NCI-H1694 (cell line): ENCODE measurements at places on chromosomes 5 and 9.

DNA sequence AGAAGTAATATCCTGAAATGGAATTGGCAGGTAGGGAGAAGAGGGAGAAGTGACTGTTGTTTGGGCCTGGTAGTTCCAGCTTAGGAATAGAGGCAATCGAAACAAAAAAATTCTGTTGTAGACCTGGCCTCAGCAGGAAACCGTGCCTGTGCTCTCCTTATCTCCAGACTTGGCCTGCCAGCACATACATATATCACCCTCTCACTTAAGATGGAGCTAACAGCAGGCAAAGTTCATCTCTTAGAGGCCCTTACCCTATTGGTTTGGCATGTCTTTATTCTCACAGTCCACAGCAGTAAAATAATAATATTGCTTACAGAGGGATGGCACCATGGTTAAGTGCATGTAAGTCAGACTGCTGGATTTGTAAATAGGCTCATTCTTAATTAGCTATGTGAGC is 19.6 kb upstream of the TNC start:
- no peak for DNase-seq

DNA sequence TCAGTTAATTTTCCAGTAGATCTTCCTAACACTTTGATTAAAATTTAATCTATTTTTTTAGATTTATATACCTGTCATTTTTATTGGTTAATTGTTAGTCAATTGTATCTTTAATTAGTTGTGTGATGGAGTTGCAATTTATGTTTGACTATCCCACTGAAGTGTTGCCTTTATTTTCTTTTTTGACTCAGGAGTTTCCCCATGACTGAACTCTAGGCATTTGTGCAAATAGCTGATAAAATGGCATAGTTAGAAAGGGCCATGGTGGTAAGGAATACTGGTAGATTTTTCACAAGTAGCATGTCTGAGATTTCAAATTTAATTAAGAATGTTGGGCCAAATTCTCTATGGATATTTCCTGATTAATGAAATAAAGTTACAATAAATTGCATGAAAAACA is 273.1 kb upstream of the DAB2 start:
- DNase-seq, result no peak

- DNase-seq, result no peak
These were observed 112.3 kb downstream of the TLE4 start for GRCh38 chr9:79684059-79684458.

- no peak for DNase-seq
These were observed 55.7 kb upstream of the NIPBL start for GRCh38 chr5:36820900-36821299.

DNA sequence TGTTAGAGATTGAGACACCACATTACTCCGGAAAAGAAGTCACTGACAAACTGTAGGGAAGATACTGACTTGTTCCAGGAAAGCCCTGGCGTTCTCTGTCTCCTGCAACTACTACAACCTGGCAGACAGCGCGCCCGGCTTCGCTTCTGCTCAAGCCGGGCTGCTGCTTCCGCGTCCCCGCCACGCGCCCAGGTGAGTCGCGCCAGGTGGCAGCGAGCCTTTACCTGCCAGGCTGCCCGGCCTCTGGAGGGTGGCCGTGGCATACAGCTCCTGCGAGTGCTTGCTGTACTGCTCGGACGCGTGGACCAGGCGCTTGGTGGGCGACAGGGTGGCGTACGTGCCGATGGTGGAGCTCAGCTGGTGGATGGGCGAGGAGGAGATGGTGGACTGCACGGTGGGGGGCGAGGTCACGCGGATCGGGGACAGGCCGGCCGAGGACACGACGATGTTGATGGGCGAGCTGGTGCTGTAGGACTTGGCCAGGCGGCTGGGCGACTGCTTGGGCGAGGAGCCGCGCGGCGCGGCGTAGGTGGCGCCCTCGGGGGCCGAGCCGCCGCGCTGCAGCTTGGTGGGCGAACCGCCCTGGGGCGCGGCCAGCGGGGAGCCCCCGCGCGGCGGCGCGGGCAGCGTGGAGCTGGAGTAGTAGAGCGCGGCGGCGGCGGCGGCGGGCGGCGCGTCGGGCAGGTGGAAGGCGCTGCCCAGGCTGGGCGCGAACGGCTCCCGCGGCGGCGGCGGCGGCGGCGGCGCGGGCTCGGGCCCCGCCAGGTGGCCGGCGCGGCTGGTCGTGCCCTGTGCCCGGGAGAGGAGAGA is 519.6 kb downstream of the CTNND2 start:
- DNase-seq, result no peak

DNA sequence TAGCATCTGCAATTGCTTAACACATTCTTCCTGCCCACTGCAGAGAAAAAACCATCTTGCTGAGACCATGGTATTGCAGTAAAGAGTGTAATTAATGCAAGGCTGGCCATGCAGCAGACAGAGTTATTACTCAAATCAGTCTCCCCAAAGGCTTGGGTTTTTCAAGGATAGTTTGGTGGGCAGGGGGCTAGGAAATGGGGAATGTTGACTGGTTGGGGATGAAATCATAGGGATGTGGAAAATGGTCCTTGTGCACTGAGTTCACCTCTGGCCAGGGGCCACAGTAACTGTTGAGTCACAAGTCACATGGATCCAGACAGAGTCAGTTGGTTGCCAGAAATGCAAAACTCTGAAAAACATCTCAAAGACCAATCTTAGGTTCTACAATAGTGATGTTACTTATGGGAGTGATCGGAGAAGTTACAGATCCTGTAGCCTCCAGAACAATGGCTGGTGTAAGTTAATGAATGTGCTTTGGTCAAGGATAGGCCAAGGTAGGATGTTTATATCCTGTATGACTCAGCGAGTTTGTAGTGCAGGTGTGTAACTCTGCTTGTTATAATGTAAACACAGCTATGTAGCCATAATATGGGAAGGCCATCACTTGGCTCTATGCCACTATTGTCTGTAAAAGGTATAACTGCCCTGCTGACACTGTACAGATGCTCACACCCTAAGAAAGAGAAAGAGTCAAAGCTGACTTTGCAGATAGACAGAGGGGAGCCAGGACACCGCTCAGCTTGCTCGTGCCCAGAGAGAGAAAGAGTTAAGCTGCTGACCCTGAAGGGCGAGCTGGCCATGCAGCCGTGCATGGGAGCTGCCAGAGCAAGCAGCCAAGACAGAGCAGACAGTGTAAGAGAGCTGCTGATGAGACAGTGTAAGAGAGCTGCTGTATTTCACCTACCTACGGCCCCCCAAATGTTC is 27.2 kb downstream of the C9orf152 start:
- DNase-seq, result no peak

GRCh38 chr9:18396102-18396728 is 77.7 kb upstream of the ADAMTSL1 start:
- peak; percentile 7 for DNase-seq

DNA sequence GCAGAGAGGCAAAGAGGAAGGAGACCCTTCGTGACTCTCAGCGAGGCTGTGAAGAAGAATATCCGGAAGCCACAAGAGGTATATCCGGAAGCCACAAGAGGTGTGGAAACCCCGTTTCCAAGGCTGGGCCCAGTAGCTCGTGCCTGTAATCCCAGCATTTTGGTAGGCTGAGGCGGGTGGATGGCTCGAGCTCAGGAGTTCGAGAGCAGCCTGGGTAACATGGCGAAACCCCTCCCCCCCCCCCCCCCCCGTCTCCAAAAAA is 612 bp upstream of the BBLN start:
- peak; percentile 10 for DNase-seq

DNA sequence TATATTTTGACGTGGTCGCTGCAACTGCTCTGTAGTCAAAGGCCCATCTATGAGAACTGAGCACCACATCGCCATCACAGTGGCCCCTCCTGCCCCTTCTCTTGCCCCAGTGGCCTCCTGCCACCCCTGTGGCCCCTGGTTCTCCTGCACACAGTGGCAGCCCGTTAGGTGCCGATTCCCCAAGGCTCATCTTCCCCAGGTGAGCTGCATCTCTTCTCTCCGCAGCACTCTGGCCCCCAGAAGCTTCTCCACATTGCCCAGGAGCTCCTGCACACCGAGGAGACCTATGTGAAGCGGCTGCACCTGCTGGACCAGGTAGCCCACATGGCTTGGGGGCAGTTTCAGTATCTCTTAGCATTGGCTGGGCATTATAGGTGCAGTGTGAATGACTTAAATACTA is 55.4 kb downstream of the FGD3 start:
- DNase-seq, result no peak

- no peak for DNase-seq
These were observed 2.0 kb upstream of the DOLPP1 start for GRCh38 chr9:129078691-129079503.

DNA sequence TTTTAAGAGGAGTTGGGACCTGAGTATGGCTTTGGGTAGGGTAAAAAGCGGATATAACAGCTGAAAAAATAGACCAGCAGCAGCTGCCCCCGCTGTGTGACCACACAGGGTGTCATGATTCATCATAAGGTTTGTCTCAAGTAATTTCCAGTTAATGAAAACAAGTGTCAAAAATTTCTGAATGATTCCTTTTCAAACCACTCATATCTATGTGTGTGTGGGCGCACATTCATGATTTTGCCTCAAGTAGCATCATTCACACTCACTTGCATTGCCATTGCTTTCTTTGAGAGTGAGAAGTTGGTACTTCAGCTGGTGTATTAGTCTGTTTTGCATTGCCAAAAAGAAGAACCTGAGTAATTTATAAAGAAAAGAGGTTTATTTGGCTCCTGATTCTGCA is 12.1 kb upstream of the TNFAIP8 start:
- no peak for DNase-seq

- peak; percentile 27 for DNase-seq
These were observed 44.6 kb downstream of the STC2 start for GRCh38 chr5:173283318-173284288.

- no peak for DNase-seq
These were observed 143.3 kb upstream of the TLE4 start for GRCh38 chr9:79428422-79428821.

GRCh38 chr5:146240951-146241350 is 37.5 kb downstream of the RBM27 start:
- no peak for DNase-seq

- DNase-seq, result no peak
These were observed 55.0 kb upstream of the IER5L start for GRCh38 chr9:129232839-129233591.

DNA sequence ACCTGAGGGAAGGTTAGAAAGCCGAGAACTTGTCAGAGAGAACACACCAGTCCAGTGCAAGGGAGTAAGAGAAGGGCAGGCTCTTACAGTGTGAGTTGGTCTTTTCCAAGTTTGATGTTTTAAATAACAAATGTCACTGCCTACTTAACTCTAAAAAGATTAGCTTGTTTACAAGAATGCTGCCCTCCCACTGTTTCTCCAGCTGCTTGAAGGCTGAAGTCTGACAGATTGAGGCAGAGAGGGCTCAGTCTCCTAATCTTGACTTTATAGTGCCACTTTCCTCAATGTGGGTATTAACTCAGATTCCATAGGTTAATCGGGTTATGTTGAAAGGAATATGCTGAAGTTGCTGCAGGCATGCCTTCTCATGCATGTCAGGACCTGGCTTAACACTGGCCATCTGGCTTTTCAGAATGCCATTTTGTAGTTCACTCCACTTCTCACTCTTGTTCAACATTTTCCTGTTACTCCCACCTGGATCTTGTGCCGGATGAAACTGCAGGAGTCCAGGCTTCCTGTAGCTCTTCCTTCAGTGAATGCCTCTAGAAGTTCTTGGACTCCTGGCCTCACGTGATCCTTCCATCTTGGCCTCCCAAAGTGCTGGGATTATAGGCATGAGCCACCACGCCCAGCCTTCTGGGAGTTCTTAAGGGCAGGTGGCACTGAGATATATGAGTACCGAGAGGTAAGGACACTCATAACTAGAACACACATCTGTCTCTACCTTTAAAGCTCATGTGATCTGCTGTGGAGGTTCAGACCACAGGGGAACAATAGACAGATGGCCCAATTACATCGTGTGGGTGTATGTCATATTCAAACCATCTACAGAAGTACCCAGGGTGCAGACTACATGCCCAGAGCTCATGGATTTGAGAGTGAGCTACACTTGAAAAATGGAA is 249.7 kb downstream of the ARHGAP26 start:
- peak; percentile 75 for DNase-seq

GRCh38 chr5:1651971-1652872 is 128.5 kb upstream of the LPCAT1 start:
- no peak for DNase-seq
